ENCODE measurements at places on chromosomes 6 and 20.

GRCh38 chr6:29499704-29500103 lies 11.9 kb upstream of the MAS1L start:
- DNase-seq = no peak

- no peak for DNase-seq
Observed at GRCh38 chr20:57025666-57026224, 240.7 kb downstream of the BMP7 start.

- DNase-seq = no peak
Observed at GRCh38 chr6:42318480-42318879, 100.8 kb upstream of the MRPS10 start.

DNA sequence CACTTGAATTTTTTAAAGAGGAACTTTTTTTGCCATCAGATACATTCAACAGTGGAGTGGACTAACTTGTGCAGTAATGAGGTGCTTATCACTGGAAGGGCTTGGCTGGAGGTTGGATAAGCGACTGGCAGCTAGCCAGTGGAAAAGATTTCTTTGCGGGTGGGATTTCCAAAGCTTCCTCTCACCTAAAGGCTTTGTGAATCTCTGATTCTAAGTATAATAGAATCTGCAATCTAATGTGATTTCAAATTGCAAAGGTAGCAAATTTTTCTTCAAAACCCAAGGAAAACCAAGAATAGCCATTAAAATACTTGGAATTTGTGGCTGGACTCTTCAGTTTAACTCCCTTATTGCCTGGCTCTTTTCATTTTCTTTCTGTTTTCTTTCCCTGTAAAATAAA lies 460.4 kb upstream of the MARCKS start:
- DNase-seq = no peak

DNA sequence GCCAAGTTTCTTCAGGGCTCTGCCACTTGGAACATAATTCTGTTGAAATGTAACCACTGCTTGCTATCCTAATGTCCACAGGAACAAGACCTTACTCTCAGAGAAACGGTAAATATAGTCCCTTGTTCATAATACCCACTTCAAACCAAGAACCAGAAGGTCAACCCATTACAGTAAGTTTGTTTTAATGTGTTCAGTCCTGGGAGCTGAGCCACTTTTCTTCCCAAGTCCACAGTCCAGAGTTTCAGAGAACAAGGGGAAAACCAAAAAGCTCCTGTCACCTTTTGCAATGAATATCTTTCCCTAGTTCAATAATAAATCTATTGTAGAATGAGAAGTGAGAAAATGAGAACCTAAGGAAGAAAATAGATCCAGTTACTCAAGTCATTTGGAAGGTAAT lies 431.9 kb upstream of the MANEA start:
- no peak for DNase-seq

- DNase-seq = no peak
Observed at GRCh38 chr6:132495604-132496079, 17.3 kb downstream of the STX7 start.

- no peak for DNase-seq
Observed at GRCh38 chr6:82419859-82420258, 56.2 kb downstream of the TPBG start.

- DNase-seq = no peak
Observed at GRCh38 chr6:89353702-89354392, 1.3 kb upstream of the UBE2J1 start.

GRCh38 chr6:26200918-26201721 lies 113.9 kb downstream of the HFE start:
- DNase-seq = no peak

GRCh38 chr6:137019476-137020272 lies 25.1 kb downstream of the IL20RA start:
- DNase-seq = no peak

DNA sequence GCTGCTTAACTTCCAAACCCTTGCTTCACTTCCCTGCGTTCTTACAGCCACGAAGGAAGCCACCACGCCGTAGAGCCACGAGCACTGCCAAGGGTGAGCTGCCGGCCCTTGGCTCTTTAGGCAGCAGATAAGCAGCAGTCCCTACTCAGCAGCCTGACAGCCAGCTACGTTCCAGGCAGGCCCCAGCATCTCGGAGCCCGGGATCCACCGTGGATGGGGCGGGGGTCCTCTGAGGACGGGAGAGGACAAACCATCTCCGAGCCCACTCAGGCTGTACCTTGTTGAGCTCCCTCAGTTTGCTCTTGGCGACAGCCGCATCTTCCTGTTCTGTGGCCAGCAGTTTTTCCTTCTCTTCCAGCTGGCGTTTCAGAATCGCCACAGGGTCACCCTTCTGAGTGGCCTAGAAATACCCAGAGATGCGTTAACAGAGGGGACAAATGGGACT lies 40.5 kb downstream of the RRBP1 start:
- DNase-seq = no peak

GRCh38 chr6:151154418-151154817 lies 85.3 kb upstream of the AKAP12 start:
- no peak for DNase-seq

GRCh38 chr20:8196096-8196495 lies 64.0 kb downstream of the PLCB1 start:
- DNase-seq = no peak

- DNase-seq = no peak
Observed at GRCh38 chr6:39357998-39358686, 35.6 kb upstream of the KCNK16 start.

GRCh38 chr6:113654396-113654795 lies 202.7 kb upstream of the MARCKS start:
- no peak for DNase-seq

GRCh38 chr20:5596401-5597193 lies 153.6 kb upstream of the SHLD1 start:
- DNase-seq = no peak

DNA sequence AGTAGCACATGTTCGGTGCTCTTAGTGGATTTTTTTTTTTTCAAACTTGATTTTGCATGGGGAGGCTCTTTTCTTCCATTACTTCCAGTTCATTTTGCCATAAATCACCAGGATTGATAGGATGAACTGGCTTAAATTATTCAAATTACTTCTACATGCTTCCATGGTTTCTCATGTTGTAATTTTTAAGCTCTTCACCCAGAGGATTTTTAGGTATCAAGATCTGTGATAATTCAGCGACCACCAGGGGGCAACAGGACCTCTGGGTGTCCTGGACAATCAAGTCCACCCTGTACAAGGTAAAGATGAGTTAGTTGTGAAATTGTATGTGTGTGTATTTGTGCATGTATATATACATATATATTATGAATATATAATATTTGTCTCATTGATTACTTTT lies 4.2 kb upstream of the EPHA7 start:
- peak; percentile 76 for DNase-seq

- DNase-seq = no peak
Observed at GRCh38 chr20:24309596-24309995, 159.8 kb upstream of the SYNDIG1 start.

DNA sequence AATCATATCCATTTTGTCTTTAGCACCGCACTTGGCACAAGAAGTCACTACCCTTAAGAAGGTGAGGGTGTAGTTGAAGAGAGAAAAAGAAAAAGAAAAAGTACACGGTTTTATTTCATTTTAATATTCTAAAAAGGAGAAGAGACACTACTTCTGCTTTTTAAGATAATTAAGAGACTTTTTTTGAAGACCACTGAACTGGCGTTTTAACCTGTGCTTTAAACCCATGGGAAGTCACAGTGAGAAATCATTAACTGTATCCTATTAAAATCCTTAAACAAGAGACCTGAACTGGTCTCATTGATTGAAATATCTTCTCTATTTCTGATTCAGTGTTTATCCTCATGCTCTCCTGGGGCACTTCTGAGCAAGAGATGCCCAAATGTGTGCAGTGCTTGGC lies 243.5 kb downstream of the TMEM242 start:
- DNase-seq = no peak

GRCh38 chr6:88650029-88650619 lies 313.3 kb downstream of the RNGTT start:
- no peak for DNase-seq

DNA sequence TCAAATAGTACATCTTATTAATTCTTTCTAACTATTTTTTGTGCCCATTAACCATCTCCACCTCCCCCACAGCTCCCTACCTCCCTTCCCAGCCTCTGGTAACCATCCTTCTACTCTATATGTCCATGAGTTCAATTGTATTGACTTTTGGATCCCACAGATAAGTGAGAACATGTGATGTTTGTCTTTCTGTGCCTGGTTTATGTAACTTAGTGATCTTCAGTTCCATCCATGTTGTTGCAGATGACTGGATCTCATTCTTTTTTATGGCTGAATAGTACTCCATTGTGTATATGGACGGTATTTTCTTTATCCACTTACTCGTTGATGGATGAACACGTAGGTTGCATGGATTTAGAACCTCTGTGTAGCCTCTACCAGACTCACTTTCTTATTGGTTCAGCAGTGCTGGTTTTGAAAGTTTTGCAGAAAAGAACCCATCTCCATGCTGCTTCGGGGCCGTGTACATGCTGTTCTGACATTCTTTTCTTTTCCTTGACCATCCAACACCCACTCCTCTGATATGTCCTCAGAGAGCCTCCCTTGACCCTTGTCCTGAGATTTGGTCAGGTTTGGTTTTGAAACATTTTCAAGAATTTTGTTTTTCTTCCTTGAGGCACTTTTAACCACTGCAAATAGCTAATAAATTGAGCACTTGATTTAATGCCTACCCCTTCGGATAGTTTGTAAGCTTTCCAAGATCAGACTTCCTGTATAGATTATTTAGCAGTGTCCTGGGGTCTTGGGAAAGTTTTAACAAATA lies 231.2 kb upstream of the ZFP64 start:
- DNase-seq = no peak

DNA sequence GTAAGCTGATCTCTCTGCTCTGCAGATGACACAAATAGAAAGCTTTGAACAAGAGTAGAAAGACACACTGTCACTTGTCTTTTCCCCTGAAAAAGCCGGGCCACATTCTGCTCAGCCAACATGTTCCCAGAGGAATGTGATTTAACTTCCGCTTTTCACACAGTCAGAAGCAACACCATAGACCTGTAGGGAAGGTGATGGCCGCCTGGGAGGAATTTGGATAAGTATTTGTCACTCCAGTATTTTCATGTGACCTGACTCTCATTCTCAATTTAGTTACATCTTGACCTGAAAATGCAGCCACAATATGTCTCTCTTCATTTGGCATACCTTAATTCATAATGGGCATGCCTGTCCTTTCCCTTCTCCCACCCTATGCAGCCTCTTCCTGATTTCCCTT lies 2.0 kb upstream of the GRM1 start:
- no peak for DNase-seq

DNA sequence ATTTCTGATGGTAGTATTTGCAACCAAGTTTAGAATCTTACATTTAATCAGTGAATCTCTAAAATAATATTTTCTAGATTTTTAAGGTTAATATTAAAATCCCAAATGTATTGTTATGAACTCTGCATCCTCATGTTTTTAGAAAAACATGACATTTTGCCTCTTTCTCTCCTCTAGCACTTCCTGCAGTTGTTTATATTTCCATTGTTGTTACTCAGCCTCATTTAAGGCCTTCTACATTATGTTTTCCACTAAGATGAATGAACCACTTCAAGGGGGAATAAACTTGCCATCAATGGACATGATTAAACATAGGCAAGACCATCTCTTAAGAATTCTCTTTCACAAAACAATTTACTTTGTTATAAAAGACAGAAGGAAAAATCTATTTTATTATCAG lies 333.5 kb upstream of the IRAK1BP1 start:
- no peak for DNase-seq

DNA sequence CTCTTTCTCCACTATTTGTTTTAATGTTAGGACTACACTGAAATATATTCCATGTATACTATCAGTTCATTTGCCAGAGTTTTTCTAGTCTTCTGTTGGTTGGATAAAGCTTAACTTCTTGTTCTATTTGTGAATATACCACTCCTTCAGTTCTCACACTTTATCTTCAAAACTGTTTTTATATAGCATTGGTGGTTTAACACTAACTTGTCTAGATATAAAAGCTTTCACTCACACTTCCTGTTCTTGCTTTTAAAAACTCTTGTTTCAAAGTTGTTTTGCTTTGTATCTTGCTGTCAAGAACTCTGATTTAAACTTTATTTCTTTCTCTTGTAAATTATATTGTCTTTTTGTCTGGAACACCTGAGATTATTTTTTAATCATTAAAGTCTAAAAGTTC lies 226.8 kb upstream of the TENT5A start:
- DNase-seq = no peak

GRCh38 chr6:116349216-116349615 lies 21.5 kb upstream of the DSE start:
- DNase-seq = no peak

DNA sequence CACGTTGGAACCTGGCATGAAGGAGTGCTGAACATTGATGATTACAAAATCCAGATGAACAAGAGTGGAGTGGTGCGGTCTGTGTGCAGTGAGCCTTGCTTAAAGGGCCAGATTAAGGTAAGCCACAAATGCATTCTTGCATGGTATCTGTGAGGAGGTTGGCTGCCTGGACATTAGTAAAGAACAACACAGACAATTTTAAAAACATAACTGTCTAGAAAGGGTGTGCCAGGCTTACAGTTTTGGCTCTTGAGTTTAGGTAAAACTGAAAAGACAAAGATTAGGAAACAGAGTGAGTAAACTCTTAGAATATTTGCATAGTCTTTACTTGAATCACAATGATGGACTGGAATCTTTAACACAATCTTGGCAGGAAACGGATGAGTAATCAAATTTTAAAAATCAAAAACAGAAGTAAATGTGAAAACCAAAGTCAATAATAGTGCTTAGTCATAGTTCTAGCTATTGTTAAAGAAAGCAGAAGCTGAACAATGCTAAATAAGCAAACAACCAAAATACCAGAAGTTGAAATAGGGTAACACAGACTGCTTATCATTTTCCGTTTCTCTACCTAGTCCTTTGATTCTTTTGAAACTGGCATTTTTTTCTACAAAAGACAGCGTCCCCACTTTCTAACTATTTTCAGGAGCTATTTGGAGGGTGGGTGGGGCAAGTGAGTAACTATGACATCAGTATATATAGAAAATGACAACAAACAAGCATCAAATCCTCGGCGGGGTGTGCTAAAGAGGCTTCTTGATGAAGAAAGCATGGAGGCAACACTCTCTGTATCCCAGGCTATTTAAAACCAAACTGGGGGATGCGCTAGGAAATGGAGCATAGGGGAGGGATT lies 185.8 kb upstream of the RAB32 start:
- DNase-seq = no peak

- DNase-seq = no peak
Observed at GRCh38 chr6:158653577-158654354, 3.9 kb downstream of the SYTL3 start.
